ENCODE measurements at places on chromosomes 11 and 22.

- no peak for DNase-seq
Observed at GRCh38 chr11:69209421-69210309, 53.9 kb downstream of the SMIM38 start.

DNA sequence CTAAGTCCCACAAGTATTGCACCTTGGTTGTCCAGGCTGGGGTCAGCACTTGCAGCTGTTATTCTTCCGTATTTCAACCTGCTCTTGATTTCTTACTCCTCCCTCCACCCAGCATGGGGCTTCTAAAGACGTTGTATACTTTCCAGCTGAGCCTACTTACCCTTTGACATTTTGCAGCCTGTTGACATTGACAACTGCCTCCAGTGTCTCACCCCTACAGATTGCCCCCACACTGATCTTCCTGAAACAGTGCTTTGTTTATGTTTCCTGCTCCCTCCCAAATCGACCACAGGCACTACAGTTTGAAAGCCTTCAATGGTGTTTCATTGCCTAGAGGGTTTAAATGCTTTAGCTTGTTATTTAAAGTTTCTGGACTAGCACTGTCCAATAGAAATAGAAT is 56.6 kb downstream of the FAM83F start:
- DNase-seq = no peak

- no peak for DNase-seq
Observed at GRCh38 chr11:78940500-78941225, 366.0 kb upstream of the NARS2 start.

- DNase-seq = no peak
Observed at GRCh38 chr11:70424765-70425344, 26.5 kb downstream of the CTTN start.

- DNase-seq = no peak
Observed at GRCh38 chr11:111729831-111730311, 36.3 kb downstream of the PPP2R1B start.

GRCh38 chr11:9142732-9143131 is 51.3 kb upstream of the SCUBE2 start:
- no peak for DNase-seq
